CD4-positive, alpha-beta T cell treated with Interferon alpha-2 for 1 hour (primary cell): ENCODE measurements at places on chromosomes 11 and 22.

DNA sequence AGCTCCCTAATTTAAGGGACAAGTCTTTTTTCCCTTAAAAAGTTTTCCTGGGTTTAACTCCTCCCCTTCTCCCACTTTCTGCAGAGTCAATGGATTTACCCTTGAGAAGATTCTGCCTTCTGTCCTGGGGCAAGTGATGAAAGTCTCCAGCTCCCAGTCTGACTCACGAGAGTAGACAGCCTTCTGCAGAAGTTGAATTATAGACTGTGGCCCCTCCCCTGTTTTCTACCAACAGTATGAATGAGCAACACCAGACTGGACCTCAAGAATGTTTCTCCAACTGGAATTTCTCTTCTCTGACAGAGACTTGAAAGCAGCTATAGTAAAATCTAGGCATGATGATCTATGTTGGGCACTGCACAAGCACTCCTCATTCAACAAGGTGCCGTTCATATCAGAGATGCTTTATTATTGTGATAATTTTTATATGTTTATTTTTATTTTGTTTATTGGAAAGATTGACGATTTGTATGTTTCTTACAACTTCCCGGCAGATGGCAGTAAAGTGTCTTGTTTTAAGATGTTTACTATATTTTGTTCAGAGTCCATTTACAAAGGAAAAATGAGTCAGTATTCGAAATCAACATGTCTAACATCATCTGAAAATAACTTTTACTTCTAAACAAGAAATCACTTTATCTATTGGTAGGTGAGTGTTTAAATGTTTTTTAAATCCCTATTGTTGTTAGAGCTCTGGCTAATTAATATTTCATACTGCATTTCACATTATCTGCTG lies 56.6 kb downstream of the LMO2 start:
- DNase-seq, result no peak

DNA sequence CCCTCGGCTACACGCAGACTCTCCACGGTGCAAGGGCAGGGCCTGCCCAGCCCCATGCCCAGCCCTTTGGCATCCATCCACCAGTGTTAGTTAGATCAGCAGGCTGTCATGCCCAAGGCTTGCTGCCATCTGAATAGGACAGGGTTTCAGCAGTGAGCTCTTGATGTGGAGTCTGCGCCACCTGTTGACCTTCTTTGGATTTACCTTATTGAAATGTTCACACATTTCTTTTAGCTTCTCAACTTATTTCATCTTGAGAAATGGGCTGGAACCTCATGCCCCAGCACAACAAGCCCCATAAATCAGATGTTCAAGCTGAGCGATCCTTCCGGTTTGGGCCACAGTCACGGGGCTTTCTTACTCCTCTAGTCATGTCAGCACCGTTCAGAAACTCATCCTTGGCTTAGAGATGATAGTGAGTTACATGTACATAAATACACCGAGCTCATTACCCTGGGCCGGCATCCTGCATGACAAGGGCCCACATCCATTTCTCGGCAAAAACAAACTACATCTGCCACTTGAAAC lies 61.7 kb downstream of the PARVB start:
- peak; percentile 52 for DNase-seq

- peak; percentile 61 for DNase-seq
Measured at GRCh38 chr11:95088946-95089619, 563 bp upstream of the ENDOD1 start.

DNA sequence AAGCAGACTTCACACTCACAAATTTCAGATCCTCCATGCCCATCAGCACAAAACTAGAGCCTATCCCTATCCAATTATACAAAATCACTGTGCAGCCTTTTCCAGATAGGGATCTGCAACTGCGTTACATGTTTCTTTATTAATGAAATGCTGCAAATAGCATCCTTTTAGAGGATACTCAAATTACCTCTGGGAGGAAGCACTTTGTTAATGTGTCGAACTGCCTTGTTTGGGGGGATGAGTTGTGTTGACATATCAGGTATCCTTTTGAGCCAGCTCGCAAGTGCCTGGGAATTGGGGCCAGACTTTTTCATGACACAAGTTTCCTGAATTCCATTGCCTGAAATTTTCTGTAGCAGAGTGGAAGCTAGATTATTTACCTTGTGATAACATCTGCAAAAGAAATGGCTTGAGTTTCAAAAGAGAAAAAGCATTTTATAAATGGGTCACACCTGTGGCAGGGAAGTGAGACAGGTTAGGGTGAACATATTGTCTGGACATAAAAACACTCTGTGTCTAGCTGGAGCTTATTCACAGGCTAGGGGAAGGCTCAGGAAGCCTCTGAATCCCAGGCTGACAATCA lies 299.1 kb upstream of the MTNR1B start:
- DNase-seq, result no peak

DNA sequence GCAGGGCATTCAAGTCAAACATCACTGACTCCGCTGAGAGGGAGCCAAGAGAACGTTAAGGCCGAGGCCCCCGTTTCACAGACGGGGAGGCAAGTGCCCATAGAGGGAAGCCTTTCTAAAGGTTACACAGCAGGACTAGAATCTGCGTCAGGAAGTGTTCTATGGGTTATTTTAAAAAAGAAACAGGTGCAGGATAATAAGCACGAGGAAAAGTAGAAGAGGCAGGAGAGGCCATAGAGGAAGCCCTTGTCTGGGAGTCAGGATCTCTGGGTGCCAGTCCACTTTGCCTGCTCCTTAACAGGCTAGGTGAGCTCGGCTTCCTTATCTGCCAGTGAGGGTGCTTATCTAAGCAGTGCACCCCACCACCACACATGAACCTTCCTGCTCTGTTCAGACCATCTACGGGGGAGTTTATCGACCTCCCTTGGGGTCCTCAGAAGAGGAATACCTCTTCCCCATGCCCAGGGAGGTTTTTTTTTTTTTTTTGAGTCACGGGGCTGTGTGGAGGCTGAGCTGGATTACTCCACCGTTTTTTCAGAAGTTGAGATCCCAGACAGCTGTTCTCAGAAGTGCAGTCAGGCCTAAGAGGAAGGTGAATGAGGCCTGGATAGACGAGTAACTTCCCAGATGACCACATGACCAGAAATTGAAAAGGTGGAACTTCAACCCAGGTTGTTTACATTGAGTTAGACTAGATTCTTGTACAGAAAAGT lies 1.2 kb upstream of the FCHSD2 start:
- no peak for DNase-seq

DNA sequence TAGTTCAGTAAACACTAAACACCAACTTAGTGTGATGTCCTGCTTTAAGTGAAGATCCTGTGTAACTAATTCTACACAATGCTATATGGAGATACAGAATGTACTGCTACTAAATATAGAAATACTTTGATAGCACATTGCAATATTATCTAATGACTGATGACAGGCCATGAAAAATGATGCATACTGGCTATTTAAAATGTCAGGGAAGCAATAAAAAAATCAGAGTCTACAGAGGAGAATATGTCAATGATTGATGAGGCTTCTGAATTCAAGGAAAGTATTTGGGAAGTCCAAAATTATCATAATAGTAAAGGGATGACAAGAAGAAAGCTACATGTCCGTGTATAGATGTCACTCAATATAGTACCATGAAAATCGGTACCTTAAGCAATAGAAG lies 55.3 kb downstream of the GUCY1A2 start:
- DNase-seq, result no peak

- no peak for DNase-seq
Measured at GRCh38 chr22:46653596-46653995, 33.4 kb downstream of the GRAMD4 start.
